A549 treated with Hydrocortisone at 1 μM for 4 hours (cell line): ENCODE measurements at places on chromosomes 11 and 22. TPM values are rescaled to one million over a fixed set of nuclear protein-coding genes. Genes with fewer than 3 reads are reported as not detected.

The USP2 gene
- total RNA-seq = 0.77 to 1.4 TPM (median 0.96 TPM) in 5 replicates

The SLC22A9 gene
- not detected in 5 replicates for total RNA-seq

The NCR3LG1 gene
- 1.7 to 3.7 TPM (median 2.2 TPM) in 5 replicates for total RNA-seq

The CARNS1 gene
- total RNA-seq = 0.09 to 0.20 TPM (median 0.12 TPM) in 5 replicates

The TPBGL gene
- total RNA-seq = 0.09 to 0.28 TPM (median 0.14 TPM) in 5 replicates

The OR51M1 gene
- not detected in 5 replicates for total RNA-seq

The SYCE3 gene
- 0.25 to 0.52 TPM (median 0.48 TPM) in 3 of 5 replicates, not detected in the others for total RNA-seq

The CST6 gene
- total RNA-seq = not detected in 5 replicates

The LRRC10B gene
- total RNA-seq = 0.09 to 0.22 TPM (median 0.13 TPM) in 5 replicates

The DEUP1 gene
- total RNA-seq = 0.05 TPM in 1 of 5 replicates, not detected in the others

The KRTAP5-11 gene
- not detected in 5 replicates for total RNA-seq

The MMP13 gene
- 0.07 TPM in 1 of 5 replicates, not detected in the others for total RNA-seq

The MPEG1 gene
- total RNA-seq = not detected in 5 replicates

The MUC5AC gene
- 1.2 to 1.8 TPM (median 1.5 TPM) in 5 replicates for total RNA-seq

The DHCR7 gene
- total RNA-seq = 46.5 to 49.9 TPM (median 48.4 TPM) in 5 replicates

The DGKZ gene
- total RNA-seq = 43.3 to 50.5 TPM (median 47.1 TPM) in 5 replicates

The PRG2 gene
- 0.08 TPM in 1 of 5 replicates, not detected in the others for total RNA-seq

The MIAT gene
- 0.15 to 0.25 TPM (median 0.23 TPM) in 5 replicates for total RNA-seq

The OR51B5 gene
- not detected in 5 replicates for total RNA-seq

The SLC43A1 gene
- total RNA-seq = 2.1 to 2.7 TPM (median 2.4 TPM) in 5 replicates

The KDM4E gene
- total RNA-seq = not detected in 5 replicates

The LRFN4 gene
- total RNA-seq = 95.7 to 124 TPM (median 107 TPM) in 5 replicates

The PTGDR2 gene
- total RNA-seq = 0.03 to 0.12 TPM (median 0.05 TPM) in 4 of 5 replicates, not detected in the other

The MYBPC3 gene
- 0.06 to 0.07 TPM (median 0.06 TPM) in 4 of 5 replicates, not detected in the other for total RNA-seq

The NRGN gene
- total RNA-seq = 6.0 to 13.6 TPM (median 10.2 TPM) in 5 replicates

The NUP98 gene
- 53.7 to 85.7 TPM (median 62.9 TPM) in 5 replicates for total RNA-seq

The HSPB2 gene
- total RNA-seq = not detected in 5 replicates

The API5 gene
- 58.1 to 97.6 TPM (median 67.8 TPM) in 5 replicates for total RNA-seq

The KRTAP5-10 gene
- not detected in 5 replicates for total RNA-seq

The OR8B3 gene
- not detected in 5 replicates for total RNA-seq

The MUC6 gene
- total RNA-seq = not detected in 5 replicates

The ACRV1 gene
- 0.08 TPM in 1 of 5 replicates, not detected in the others for total RNA-seq

The OR56A1 gene
- not detected in 5 replicates for total RNA-seq

The LARGE2 gene
- total RNA-seq = 1.9 to 3.5 TPM (median 2.3 TPM) in 5 replicates

The OR4C13 gene
- total RNA-seq = not detected in 5 replicates

The UPK3A gene
- not detected in 5 replicates for total RNA-seq

The NRIP3 gene
- total RNA-seq = 0.61 to 1.3 TPM (median 0.71 TPM) in 5 replicates

The SMC1B gene
- 0.02 to 0.03 TPM in 2 of 5 replicates, not detected in the others for total RNA-seq

The LMF2 gene
- 35.7 to 48.9 TPM (median 47.1 TPM) in 5 replicates for total RNA-seq

The MEN1 gene
- 35.0 to 40.0 TPM (median 37.1 TPM) in 5 replicates for total RNA-seq

The PLXNB2 gene
- 101 to 122 TPM (median 108 TPM) in 5 replicates for total RNA-seq

The KCNQ1OT1 gene
- total RNA-seq = 0.05 to 0.07 TPM (median 0.06 TPM) in 5 replicates

The SLC22A12 gene
- not detected in 5 replicates for total RNA-seq

The DKK3 gene
- total RNA-seq = 16.5 to 24.1 TPM (median 20.1 TPM) in 5 replicates
